AG09319 (cell line): ENCODE measurements at places on chromosomes 3 and 15.

DNA sequence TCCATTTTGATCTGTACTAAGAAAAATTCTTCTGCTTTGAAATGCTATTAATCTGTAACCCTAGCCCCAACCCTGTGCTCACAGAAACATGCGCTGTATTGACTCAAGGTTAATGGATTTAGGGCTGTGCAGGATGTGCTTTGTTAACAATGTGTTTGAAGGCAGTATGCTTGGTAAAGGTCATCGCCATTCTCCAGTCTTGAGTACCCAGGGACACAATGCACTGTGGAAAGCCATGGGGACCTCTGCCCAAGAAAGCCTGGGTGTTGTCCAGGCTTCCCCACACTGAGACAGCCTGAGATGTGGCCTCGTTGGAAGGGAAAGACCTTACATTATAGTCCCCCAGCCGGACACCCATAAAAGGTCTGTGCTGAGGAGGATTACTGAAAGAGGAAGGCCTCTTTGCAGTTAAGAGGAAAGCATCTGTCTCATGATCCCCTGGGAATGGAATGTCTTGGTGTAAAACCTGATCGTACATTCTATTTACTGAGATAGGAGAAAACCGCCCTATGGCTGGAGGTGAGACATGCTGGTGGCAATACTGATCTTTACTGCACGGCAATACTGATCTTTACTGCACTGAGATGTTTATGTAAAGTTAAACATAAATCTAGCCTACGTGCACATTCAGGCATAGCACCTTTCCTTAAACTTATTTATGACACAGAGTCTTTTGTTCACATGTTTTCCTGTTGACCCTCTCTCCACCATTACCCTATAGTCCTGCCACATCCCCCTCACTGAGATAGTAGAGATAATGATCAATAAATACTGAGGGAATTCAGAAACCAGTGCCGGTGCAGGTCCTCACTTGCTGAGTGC lies 6.3 kb downstream of the PIGZ start:
- DNase-seq, result no peak

DNA sequence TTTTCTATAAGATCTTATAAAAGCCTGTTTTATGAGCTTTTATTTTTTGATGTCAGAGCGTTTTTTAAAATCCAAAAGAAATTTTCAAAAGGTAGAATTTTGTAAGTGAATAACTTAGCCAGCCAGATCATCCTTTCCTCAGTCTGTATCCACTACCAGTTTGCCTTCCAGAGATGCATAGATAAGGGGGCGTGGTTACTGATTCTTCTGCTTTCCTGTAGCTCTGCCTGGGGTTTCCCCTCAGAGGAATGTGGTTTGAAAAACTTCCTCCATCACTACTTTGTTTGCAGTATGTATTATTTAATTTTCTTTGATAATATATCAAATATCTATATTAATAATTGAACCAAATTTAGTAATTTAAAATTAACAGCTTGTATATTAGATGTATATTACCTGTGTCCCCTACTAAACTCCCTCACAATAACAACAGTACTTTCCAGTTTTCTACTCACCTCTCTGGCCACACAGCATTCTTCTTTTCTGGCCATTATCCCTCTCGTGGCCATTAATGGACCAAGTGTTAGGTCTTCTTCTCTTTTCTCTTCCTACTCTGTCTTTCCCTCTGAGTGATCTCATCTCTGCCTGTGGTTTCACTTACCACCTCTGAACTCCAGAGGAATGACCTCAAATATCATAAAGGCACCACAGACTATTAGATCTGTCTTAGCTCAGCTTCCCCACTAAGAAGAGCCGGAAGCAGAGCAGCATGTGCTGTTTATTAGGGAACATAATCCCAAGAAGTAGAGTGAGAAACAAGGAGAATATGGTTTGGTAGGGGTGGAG lies 239.7 kb downstream of the UBE2E2 start:
- DNase-seq, result no peak

DNA sequence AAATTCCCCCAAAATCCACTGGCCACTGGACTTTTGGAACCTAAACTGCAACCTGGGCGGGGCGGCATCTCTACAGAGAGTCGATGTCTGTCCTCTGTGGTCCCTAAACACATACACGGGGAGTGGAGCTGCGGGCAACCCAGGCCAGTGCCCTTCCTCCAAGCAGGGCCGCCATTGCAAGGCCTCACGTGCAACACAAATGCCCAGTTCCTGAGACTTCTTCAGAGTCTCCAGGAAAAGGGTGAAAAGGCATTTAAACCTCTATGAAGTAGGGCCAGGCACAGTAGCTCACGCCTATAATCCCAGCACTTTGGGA lies 4.9 kb downstream of the MUC4 start:
- no peak for DNase-seq

- DNase-seq, result no peak
Measured at GRCh38 chr3:184235381-184236032, 6.1 kb downstream of the VWA5B2 start.

DNA sequence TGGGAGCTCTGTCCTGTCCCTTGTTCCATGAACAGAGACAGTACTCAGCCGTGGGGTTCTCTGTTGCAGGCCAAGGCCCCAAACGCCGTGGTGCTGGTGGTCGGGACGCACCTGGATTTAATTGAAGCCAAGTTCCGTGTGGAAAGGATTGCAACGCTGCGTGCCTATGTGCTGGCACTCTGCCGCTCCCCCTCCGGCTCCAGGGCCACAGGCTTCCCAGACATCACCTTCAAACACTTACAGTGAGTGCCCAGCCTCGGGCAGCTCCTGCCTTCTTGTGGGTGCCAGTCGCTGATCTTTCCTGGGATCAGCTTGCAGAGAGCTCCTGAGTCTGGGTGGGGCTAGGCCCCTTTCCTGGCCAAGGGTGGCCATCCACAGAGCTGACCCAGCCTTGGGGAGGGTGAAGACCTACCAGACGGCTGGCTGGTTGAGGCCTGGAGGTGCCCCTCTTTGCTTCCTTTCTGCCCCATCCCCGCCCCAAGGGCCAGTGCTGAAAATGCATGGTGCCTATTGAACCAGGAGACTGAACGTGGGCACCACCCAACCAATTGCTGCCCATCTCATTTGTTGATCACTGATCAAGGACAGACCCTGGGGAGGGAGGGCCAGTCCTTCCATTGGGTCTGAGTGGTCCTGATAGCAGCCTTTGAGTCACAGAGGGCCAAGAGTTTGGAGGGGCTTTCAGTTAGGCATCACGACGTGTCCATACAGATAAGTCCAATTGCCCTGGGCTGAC lies 106.9 kb downstream of the LRRK1 start:
- DNase-seq, result no peak

DNA sequence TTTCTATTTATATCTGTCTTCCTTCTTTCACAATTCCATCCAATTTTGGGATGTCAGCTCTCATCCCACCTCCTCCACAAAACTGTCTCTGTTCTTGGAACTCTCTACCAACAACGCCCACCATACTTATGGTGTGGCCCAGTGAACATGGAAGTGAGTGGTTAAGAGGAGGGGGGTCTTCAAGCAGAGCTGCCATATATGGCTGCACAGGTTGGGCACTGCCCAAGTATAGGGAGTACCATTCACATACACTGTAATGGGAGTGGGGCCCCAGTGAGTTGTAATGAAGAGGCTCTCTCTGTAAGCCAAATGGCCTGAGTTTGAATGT lies 7.9 kb upstream of the CAMK1 start:
- no peak for DNase-seq

- no peak for DNase-seq
Measured at GRCh38 chr15:70379938-70380883, 282.5 kb upstream of the TLE3 start.
